H9 (cell line): ENCODE measurements at places on chromosomes 3 and 15.
A peak's percentile ranks its signal among the peaks of the same experiment; 100 is the strongest.

- no peak for DNase-seq
Observed at GRCh38 chr3:195196266-195196665, 74.7 kb downstream of the XXYLT1 start.

- DNase-seq, result no peak
Observed at GRCh38 chr3:47434849-47435248, 40.9 kb downstream of the SCAP start.

GRCh38 chr3:193711166-193711485 lies 118.1 kb downstream of the OPA1 start:
- no peak for DNase-seq

DNA sequence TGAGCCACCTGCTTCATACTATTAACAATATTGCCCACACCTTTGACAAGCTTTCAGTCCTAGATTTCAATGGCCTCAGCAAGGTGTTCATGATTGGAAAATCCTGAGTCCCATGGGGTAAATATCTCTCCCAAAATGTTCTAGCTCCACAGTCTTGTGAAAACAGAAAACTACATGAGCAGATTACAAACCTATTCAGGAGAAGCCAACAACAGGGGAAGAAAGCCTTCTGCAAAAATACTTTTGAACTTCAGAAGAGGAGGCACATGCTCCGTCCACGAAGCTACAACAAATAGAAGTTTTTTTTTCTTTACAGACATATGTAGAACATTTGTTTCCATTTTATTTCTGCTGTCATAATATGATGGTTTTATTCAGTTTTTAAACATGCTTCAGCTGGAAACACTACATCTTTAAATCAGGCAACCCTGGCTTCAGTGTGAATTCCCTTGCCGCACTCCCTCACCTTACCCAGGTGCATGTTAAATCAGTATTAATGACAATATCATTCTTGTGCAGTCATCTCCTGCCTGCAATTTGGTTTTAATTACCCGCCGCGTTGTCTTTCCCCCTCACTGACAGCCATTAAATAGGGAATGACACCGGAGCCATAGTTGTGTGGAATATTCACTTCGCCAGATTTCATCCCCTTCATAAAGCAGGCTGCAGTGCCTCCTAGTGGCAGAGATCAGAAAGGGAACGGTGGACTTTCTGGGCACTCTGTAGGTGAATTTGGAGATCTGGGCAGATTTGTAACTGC lies 725.5 kb upstream of the ARRDC4 start:
- peak; percentile 52 for DNase-seq

DNA sequence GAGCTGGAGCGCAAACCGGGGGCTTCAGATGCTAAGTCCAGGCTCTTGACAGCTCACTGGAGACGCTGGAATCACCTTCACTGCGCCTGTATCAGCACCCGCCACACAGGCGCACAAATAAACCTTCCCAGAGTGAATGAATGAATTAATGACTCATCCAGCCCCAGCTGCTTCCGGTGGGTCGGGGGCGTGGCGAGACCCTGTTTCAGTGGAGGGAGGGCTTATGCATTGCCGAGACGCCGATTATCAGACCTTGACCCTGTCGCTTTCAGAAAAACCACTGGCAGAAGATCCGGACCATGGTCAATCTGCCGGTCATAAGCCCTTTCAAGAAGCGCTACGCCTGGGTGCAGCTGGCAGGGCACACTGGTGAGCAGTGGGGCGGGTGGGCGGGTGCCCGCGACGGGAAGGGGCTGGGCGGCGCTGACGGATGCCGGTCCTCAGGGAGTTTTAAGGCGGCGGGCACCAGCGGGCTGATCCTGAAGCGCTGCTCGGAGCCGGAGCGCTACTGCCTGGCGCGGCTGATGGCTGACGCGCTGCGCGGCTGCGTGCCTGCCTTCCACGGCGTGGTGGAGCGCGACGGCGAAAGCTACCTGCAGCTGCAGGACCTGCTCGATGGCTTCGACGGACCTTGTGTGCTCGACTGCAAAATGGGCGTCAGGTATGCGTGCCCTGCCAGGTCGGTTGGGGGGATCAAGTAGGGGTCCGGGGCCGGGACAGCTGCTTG lies 7.7 kb downstream of the ITPKA start:
- no peak for DNase-seq

- DNase-seq, result no peak
Observed at GRCh38 chr3:11548721-11549131, 95.0 kb downstream of the VGLL4 start.

DNA sequence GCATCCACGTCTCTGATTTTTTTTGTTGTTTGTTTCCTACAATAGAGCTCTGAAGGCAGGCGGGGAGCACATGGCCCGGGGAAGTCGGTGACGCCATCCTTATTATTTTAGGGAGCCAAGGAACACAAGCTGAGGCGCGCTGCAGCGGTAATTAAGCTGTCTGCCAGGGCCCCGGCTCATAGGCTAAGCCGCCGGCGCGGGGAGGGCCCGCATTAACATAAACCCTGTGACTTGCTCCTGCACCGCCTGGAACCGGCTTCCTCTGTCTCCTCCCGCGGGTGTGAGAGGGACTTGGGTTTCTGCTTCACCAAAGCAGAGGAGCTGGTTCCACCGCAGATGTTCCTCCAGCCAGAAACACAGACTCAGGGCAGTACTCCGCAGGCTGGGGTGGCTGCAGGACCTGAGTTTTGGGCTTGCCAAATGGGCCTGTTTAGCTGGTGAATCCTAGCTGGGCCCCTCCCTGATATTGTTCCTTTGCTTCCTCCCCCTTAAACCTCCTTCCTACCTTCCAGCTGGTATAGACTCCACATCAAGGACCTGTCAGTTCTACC lies 25.3 kb downstream of the ANP32A start:
- peak; percentile 94 for DNase-seq

GRCh38 chr15:70401709-70402108 lies 304.0 kb upstream of the TLE3 start:
- DNase-seq, result no peak

DNA sequence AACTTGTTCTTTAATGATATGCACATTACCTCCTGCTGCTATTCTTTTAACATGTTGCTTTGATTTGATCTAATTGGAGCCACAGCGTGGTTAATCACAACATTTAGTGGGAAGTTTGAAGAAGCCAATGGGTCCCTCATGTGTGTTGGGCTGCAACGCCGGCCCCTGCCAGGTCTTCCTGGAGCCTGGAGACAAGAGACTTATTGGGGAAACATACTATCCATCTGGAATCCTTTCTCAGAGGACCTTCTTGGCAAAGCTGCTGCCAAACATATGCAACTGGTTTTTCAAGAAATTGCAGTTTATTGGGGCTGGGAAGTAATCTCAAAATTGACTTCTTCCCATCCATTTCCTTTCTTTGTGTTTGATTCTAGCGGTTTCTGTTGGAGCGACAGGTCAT lies 396.3 kb upstream of the PROK2 start:
- no peak for DNase-seq

- no peak for DNase-seq
Observed at GRCh38 chr15:56207092-56207491, 36.6 kb downstream of the RFX7 start.

DNA sequence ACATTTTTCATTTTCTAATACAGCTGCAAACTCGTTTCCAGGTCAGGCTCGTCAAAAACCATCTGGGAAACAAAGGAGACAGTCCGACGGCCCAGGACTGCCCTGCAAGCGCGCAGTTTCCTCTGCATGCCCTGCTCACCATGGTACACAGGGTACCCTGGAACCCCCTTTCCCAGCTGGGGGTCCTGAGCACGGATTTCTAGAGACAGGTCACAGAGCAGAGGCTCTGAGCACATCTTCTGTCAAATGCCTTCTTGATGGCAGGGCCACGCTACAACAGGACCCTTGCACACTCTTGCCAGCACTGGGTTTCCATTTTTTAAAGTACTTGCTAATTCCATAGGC lies 8.1 kb downstream of the ZXDC start:
- DNase-seq, result no peak

GRCh38 chr3:29164825-29165224 lies 116.0 kb upstream of the RBMS3 start:
- no peak for DNase-seq

DNA sequence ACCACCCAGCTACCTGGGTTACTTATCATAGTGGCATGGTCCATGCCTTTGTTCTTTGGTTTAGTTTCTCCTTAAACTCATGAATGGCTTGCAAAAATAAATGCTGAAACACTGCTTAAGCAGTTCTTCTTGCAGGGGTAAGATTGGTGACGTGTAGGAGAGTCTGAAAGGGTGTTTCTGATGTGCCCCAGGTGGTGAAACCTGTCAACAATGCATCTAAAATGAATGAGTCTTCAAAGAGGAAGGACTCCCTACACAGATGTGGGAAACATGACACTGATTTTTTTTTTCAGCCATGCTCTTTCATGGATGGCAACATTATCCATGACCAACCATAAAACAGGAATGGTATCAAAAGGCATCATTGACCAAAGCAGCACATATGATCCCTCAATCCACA lies 72.0 kb downstream of the KCNH8 start:
- no peak for DNase-seq

GRCh38 chr3:49841126-49841696 lies 15.2 kb downstream of the TRAIP start:
- DNase-seq, result peak; percentile 68

GRCh38 chr3:182821221-182821981 lies 28.1 kb downstream of the ATP11B start:
- no peak for DNase-seq

GRCh38 chr3:38985581-38985980 lies 66.2 kb downstream of the SCN11A start:
- no peak for DNase-seq

- DNase-seq, result peak; percentile 32
Observed at GRCh38 chr3:127110982-127111693, 81.8 kb upstream of the PRR23E start.

DNA sequence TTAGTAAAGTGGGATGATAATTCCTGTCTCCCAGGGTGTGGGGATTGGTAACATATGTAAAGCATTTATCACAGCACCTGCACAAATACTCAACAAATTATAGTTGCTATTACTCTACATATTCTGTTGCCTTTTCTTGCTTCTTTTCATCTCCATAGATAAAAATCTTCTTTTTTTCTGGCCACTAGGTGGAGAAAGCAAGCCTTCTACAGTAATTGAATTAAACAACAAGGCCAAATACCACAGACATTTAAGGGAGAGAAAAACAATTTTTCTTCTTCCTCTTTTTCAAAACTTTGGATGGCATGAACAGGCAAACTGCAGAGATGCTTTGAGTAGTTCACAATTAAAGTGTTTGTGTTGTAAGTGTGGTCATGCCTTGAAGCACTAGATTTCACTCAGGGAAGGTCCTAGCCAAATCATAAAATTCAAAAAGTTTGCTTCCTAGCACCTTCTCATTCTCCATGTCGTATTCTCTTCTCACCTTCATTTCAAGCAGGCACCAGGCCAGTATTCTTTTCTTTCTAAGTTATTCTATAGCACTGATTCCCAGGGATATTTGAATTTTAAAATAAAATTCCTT lies 493.4 kb upstream of the TGFBR2 start:
- no peak for DNase-seq

- no peak for DNase-seq
Observed at GRCh38 chr3:31055757-31056156, 161.3 kb upstream of the GADL1 start.

DNA sequence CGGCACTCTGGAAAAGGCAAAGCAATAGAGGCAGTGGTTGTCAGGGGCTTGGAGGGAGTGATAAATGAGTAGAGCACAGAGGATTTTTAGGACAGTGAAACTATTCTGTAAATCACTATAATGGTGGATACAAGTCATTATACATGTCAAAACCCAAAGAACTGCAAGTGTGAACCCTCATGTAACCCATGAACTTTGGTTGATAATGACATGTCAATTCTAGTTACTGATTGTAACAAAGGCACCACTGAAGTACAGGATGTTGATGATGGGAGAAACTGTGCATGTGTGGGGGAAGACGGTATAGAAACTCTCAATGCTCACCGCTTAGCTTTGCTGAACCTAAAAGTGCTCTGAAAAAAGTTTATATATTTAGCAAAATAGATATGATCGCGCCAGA lies 36.0 kb downstream of the BTLA start:
- DNase-seq, result no peak

DNA sequence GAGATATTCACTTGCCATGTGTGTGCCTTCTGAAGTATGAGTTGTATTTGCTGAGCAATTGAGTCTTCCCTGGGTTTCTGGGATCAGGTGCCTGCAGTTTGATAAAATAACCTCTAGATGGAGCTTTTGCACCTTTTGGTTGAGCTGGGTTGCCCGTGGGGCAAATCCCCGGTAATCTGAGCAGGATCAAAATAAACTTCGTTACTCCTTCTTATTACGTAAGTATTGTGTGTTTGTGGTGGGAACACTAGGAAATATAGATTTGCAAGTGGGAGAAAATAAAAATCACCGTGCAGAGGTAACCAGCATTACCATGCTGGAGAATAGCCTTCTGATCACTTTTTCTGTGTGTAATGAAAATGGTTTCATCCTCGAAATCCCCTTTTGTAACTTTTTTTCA lies 277.4 kb upstream of the NR2E3 start:
- peak; percentile 41 for DNase-seq

DNA sequence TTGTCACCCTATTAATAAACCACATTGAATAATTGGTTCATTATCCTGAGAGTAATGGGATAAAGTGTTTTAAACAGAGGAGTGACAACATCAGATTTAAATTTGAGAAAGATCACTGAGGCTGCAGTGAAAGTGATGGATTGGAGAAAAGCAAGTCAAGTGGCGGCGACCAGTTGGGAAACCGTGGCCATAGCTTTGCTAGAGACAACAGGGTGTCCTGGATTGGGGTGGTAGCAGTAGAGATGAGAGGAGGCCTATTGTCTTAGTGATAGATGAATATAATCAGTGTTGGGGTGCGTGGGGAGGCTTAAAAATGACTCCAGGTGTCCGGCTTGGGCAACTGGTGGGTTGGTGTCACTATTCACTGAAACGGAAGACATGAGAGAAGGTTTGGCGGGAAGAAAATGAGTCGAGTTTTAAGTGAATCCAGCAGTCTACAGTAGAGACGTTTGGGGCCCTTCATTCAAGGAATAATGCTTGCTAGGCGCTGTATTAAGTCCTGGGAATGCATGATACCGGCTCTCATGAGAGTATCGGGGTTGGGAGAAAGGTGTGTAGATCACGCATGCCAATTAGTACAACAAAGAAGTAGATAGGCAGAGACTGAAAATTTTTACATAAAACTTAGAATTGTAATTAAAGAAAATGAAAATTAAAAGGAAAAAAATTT lies 819 bp downstream of the NEK4 start:
- no peak for DNase-seq

GRCh38 chr3:34727700-34728099 lies 911.6 kb upstream of the ARPP21 start:
- no peak for DNase-seq

DNA sequence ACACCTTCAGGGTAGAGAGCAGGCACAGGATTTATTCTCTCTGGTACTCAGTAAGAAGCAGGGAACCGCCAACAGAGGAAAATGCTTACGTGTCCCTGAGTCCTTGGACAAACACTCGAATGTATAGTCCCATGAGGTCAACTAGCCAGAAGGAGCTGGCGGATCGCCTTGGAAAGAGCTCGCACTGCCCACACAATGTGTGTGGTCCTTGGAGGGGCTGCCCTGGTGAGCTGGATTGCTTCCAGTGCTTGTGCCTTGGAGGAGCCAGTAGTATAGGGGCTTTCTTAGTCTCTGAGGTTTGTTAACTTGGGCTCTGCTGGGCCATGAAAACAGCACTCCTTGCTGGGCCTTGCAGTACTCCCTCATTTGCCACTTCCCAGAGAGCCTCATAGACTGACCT lies 40.7 kb upstream of the VILL start:
- DNase-seq, result no peak

GRCh38 chr3:24763393-24763792 lies 268.7 kb upstream of the THRB start:
- no peak for DNase-seq
